Right kidney (tissue), 9 donors: ENCODE measurements at places on chromosomes 7 and 10.

DNA sequence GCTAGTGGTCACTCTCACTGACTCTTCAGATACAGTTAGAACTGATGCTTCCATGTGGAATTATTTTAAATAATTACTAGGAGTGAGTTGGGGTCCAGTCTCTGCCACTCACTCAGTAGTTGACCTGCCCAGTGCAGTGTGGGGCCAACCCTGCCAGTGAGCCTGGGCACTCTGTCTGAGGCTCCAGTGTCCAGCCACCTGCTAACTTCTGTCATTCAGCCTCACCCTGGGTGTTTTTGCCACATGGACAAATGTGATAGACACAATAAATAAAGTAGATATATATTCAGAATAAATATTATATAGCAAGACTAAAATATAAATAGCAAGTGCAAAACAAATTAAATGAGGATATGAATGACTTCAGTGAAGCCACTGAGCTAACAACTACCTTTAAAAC lies 7.2 kb downstream of the INSYN2A start:
- no peak for DNase-seq

DNA sequence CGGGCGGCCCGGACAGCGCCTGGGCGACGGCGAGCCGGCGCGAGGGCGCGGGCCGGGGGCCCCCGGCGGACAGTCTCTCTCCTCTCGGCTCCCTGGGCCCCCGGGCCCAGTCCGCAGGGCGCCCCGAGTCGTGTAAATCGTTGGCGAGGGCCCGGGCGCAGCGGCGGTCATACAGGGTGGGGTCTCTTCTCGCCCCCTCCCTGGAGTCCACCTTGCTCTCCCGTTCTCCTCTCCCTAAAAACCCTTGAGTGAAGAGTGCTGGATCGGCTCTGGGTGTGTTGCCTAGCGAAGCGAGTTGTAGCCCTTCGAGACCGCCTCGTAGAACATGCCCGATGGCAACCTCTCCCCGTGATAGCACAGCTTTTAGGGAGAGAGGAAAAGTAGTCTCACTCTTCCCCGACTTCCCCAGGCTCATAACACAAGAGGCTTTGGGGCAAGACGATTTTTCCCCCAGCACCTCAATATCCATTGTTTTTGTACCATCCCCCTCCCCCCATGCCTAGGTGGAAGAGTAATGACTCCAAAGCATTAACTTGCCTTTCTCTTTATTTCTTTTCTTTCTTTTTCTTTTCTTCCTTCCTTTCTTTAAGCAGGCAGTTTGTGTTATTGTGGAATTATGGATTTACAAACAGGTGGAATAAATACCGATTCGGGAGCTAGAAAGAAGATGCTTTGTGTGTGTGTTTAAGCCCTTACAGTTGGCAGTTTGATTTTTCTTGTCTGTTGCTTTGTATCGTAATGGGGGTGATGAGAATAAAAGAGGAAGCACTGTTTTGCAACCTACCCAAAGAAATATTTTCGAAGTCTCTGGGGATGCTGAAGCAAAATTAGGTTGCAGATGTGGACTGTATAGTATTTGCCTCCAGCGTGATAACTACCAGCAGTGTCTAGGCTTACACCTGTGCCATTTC lies 822 bp downstream of the SHOC2 start:
- peak; percentile 89 for DNase-seq

- peak; percentile 41 for DNase-seq
These were observed 5.5 kb downstream of the ELOVL3 start for GRCh38 chr10:102231357-102232318.

GRCh38 chr7:47510192-47510591 lies 71.7 kb downstream of the TNS3 start:
- no peak for DNase-seq

- no peak for DNase-seq
These were observed 89.8 kb upstream of the COL1A2 start for GRCh38 chr7:94304878-94305277.

DNA sequence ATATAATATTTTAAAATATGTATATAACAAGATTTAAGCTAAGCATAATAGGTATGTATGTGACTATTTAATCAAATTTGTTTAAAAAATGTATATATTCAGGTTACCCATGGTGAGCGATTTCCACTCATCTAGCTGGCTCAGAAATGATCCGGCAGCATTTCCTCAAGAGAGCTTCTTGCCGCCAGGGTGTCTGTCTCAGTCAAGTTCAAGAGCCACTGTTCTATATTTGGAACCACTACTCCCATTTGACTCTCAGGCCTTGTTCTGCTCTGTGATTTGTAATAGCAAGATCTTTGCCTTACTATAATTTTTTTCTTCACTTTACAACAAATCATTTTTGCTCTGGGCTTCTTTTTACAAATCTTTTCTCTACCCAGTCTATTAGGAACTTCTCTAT lies 48.7 kb upstream of the CNTNAP2 start:
- no peak for DNase-seq

- no peak for DNase-seq
These were observed 585 bp upstream of the POP7 start for GRCh38 chr7:100705320-100705752.

DNA sequence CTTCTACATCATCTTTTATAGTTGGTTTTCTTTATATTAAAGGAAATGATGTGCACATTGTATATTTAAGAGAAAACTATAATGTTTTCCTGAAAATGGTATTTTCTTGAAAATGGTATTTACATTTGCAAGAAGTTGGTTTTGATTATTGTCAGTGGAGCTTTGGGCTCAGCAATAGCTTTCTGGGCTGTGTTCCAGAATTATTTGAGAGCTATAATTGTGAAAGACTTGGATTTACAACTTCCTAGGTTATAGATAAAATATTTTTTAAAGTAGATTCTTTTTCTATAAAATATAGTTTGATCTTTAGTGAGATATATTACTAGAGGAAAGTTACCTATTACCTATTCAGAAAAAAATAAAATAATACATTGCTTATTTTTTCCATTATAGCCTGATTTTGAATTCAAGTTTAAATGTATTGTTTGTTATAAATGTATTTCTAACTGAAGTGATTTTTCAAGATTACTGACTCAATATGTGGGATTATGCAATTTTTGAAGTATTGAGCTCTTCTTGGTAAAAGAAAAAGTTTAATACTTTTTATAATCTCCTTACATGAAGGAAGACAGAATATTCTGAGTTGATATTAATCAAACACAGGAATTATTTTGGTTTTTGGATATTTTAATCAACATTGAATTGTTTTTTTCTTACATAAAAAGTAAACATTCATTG lies 20.2 kb downstream of the GNAI1 start:
- no peak for DNase-seq

GRCh38 chr10:27834476-27834875 lies 88.9 kb upstream of the MKX start:
- DNase-seq, result no peak

DNA sequence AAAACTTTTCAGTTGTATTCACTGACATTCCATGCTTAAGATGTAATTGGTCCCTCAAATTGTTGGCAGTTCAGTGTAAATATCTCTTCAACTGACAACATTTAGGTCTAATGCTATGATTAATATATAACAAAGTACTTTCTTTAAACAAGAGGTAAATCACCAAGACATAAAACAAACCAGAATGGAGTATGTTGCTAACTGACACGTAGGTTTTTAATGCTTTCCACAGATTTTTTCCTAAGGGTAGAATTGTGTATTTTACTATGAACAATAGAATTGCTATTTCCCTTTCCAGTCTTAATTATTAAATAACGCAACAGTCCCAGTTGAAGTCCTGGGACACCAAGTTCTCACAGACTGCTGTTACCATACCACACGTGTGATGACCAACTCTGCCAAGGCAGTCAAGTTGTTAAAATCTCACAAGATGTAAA lies 4.1 kb downstream of the JCAD start:
- no peak for DNase-seq

GRCh38 chr7:43398831-43399230 lies 184.1 kb upstream of the STK17A start:
- DNase-seq, result no peak

DNA sequence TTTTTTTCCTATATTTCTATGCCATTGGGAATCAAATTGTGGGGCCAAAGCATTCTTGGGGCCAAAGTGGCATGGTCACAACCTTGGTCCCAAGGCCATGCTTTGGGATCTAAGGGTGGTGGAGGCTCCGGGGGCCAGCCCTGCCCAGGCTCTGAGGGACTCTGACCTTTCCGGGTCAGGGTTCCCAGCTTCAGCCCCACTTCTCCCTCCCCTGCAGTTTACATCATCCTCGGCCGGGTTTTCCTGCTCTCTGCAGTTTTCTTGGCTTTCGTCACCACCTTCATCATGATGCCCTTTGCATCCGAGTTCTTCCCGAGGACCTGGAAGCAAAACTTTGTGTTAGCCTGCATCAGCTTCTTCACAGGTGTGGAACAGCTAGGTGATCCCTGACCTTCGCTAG lies 8.5 kb downstream of the TMEM225B start:
- no peak for DNase-seq

DNA sequence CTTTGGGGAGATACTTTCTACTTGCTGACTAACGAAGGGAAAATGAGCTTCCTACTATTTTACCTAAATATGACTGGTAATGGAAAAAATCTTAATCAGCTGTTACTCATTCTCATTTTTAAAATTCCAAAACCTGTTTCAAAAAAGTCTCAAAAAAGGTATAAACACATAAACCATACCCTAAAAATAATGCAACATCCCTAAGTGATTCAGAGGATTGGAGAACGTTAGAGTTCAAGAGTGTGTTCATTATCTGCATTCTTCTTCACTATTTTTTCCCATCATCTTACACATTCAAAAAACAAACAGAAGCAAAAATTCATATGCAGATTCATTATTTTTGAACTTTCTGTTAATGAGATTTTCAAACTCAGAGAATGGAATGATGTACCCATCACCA lies 150.4 kb upstream of the GNAI1 start:
- no peak for DNase-seq

DNA sequence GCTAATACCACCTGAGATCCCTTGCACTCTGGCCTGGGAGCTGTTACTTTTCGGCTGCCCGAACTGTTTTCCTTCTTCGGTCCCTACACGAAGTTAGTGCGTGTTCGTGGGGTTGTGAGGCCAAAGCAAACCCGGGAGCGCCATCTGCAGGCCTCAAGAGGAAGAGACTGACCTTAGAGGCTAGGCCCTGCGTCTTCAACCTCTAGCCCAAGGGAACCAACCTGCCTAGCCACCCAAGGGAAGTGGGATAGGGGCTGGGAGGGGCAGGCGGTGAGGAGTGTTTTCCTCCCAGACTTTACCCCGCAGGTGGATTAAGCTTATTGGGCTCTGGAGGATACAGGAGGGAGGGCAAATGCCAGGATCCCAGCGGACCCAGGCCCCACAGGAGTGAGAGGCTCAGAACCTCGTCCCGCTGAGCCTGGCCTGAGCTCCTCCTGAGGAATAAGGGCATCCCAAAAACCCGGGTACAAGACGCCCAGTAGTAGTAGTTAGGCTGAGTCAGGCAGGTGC lies 1.7 kb upstream of the PAX2 start:
- DNase-seq, result peak; percentile 91

GRCh38 chr10:124911124-124912067 lies 30.5 kb upstream of the ZRANB1 start:
- no peak for DNase-seq

- no peak for DNase-seq
These were observed 105.5 kb upstream of the ZNF438 start for GRCh38 chr10:31136930-31137885.
